GM13977 (cell line): ENCODE measurements at places on chromosomes 7 and 10.
A peak's percentile ranks its signal among the peaks of the same experiment; 100 is the strongest.

- DNase-seq, result no peak
Observed at GRCh38 chr7:69196593-69196992, 401.7 kb upstream of the AUTS2 start.

- DNase-seq, result no peak
Observed at GRCh38 chr7:42932811-42933591, 825 bp downstream of the MRPL32 start.

DNA sequence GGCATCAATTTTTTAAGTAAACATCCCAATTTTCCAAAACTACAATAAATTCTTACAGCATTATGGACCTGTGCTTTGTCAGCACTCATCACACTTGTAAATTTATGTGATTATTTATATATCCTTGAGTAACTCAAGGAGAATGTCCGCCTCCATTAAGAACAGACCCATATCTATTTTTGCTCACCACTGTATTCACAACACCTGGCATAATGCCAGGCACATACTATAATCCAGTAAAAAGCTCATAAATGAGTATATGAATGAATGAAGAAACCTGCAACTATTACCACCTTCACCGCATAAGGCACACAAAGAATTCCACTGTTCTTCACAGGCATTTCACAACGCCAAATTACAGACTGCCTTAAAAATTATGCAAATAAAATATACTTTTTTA is 46.9 kb downstream of the MINDY3 start:
- no peak for DNase-seq

GRCh38 chr7:11831736-11832495 is at the start of gene THSD7A:
TSS of gene THSD7A (minus strand) at chr7:11832198. CDS start at chr7:11831946, 252 bp downstream.
- DNase-seq, result peak; percentile 28

DNA sequence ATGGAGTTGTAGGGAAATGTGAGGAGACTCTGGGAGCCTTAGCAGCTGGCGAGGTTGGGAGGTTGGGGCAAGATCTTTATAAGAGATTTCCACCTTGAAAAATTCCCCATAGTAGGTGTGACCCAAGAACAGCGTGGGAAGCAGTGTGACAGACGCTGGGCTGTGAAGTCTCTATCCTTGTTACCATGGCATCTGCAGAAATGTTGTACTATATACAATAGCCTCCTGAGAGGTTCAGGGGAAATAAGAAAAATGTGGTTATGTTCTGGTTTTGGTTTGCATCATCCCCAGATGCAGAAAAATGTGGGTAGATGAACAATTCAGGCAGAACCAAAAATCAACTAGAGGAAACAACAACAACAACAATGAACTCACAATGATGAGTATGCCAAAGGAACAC is 498.6 kb downstream of the SH2D4B start:
- peak; percentile 42 for DNase-seq

- no peak for DNase-seq
Observed at GRCh38 chr10:128230401-128230800, 104.2 kb upstream of the MKI67 start.

GRCh38 chr7:21377545-21377944 is 50.3 kb upstream of the SP4 start:
- DNase-seq, result no peak

DNA sequence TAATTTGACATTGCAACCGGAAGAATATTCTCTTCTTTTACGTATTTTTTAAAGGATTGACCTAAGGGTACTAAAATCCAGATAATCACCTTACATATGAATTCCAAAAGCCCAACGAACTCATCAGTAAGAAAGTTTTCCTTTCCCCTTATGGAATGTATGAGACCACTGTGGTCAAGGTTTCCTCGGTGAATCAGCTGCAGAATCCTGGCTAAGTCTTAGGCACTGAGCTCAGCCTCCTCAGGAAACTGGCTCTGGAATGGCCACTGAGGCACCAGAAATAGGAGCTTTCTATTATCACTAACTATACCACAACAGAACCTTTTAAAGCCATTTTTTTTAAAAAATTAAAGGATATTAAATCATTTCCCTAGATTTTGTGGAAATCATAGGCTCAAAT is 21.0 kb downstream of the SVIL start:
- DNase-seq, result no peak

GRCh38 chr10:98402478-98402877 is 12.5 kb downstream of the PYROXD2 start:
- no peak for DNase-seq

DNA sequence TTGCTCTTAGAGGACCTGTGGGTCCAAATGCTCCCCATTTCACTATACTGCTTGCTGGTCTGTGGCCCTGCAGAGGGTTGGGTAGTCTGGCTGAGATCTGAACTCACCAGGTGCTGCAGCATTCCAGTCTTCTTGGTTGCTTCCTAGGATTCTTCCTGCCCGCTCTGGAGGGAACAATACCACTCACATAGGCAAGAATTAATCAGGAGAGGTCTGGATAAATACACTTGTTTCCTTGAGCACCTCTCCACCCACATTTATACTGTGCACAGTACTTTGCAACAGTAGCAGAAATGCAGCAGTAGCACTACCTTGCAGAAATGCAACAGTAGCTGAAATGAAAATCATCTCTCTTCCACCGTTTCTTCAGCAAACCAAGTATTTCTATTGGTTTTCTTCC is 125.3 kb downstream of the INSYN2A start:
- no peak for DNase-seq

- DNase-seq, result no peak
Observed at GRCh38 chr7:47210281-47210854, 371.5 kb downstream of the TNS3 start.

DNA sequence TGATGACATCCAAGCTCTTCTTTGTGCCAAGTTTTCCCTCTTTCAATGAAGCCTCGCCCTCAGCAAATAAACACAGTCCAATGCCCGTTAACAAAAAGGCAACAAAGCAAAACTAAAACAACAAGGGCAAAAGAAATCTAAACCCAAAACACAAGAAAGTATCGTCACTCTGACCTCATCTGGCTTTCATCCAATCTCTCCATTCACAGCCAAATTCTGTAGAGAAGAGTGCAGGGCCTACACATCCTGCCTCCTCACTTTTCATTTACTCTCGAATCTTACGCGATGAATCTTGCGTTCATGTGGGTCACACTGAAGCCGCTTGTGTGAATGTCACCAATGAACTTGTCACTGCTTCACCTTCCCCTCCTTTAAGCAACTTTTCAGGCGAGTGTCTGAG is 15.9 kb upstream of the AKR1E2 start:
- DNase-seq, result no peak

DNA sequence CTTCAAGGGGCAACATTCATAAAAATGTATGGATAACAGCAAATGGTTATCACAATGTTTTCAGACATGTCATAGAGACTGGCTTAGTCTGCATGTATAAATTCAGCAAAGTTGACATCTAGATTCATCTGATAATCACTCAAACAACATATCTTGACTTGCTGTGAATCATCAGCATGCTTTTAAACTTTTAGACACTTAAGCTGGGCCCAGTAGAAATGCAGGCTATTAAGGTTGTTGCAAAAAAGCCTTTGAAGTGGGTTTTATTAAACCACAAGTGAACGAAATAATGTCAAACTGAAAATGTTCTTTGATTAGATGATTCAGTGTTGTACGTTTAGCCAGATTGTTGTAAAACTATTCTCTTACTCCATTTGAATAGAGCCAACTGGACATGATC is 759.6 kb downstream of the NXPH1 start:
- no peak for DNase-seq

DNA sequence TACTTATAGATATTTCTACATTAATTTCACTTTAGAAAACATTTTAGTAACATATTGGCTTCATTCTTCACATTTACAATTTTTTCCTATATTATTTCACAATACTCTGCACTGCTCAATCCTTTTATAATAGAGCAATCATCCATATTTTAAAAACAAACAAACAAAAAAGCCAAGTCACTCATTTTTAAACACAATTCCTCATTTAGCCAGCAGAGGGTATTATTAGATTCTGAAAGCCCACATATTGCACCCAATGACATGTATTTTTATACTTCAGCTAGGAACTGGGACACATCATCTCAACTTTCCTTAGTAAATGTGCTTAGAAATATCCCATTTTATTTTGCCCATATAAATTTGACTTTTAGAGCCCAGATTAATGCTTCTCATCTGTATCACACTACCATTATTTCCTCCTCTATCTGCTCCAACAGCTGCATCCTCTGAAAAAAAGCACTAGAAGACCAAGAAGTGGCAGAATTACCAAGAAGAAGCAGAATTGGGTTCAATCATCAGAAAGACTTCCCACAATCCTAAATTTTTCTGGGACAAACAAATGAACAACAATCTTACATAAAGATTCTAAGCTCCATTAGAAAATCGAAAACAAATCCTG is 29.5 kb downstream of the CTNNA3 start:
- DNase-seq, result peak; percentile 13

- no peak for DNase-seq
Observed at GRCh38 chr10:3737864-3738263, 47.1 kb downstream of the KLF6 start.

DNA sequence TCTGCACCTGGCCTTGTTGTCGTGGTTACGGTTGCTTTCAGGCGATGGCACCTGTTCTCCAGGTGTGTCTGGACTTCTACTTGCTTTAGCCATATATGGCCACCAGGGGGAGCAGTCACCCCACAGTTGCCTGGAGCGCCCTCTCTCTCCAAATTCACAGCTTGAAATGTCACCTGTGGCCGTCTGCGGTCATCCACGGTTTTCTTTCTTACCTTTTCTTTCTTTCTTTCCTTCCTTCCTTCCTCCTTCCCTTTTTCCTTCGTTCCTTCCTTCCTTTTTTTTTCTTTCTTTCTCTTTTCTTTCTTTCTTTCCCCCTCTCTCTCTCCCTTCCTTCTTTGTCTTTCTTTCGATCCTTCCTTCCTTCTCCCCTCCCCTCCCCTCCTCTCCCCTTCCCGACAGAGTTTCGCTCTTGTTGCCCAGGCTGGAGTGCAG is 150.5 kb upstream of the VKORC1L1 start:
- DNase-seq, result peak; percentile 58

DNA sequence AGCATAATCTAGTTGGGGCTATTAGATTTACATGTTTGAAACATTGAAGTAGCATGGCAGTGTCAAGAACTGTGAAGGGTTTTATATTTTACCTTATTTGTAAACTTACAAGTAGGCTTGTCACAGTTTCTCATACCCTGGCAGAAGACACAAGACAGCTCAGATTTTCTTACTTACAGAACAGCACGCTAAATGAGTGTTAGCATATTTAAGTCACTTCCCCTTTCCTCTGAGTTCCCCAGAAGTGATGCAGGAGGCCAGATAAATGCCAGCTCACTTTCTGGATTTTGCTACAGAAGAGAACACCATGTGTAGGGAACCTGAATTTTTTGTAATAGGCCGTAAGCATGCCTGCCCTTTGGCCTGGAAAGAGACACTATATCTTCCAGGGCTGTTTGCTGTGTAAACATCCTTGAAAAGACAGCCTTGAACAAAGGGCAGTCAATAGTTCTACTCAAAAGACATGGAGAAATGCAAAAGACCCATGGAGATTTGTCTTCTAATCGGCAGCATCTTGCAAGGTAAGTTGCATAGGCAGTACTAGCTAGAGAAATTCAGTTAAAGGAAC is 279.1 kb downstream of the PHF14 start:
- no peak for DNase-seq

- DNase-seq, result no peak
Observed at GRCh38 chr7:101516851-101517250, 112.2 kb downstream of the MYL10 start.

DNA sequence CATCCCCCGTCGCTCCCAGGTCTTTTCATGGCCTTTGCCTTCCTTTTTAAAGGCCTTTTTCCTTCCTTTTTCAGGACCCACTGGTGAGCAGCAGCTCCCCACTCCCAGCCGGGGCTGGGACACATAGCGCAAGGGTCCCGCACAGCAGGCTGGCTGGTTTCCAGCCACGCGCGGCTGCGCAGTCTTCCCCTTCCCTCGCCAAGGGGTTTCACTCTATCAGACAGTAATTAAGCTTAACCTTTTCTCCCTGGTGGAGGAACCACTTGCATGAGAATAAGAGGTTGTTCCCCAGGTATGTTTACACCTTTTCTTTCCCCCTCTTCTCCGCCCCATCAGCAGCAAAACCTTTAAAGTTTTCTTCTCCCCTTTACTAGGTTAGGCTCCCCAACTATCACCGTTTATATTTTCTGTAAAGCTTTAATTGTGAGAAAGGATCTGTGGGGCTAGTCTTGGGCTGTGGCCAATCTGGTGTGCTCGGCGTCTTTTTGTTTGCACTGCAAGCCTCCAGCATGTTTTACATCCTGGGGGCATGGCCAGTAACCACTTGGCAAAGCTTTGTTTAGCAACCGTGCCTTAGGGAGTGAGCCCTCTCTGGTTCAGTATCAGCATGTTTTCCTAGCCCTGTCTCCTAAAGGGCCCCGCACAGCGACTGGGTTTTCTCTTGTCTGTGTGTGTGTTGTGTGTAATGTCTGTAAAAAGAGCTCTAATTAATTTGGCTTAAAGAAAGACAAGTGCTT is 219.6 kb downstream of the PHF14 start:
- DNase-seq, result no peak

DNA sequence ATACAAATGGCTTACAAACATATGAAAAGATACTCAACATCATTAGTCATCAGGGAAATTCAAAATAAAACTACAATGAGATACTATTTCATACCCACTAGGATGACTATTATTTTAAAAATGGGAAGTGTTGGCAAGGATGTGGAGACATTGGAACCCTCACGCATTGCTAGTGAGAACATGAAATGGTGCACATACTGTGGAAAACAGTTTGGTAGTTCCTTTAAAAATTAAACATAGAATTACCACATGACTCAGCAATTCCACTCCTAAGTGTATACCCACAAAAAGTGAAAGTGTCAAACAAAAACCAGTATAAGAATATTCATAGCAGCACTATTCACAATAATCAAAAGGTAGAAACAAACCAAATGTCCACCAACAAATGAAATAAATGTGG is 48.5 kb upstream of the SHTN1 start:
- DNase-seq, result no peak

- no peak for DNase-seq
Observed at GRCh38 chr10:129161150-129161549, 305.9 kb upstream of the MGMT start.

- DNase-seq, result no peak
Observed at GRCh38 chr10:102633287-102633686, 11.0 kb upstream of the TRIM8 start.

DNA sequence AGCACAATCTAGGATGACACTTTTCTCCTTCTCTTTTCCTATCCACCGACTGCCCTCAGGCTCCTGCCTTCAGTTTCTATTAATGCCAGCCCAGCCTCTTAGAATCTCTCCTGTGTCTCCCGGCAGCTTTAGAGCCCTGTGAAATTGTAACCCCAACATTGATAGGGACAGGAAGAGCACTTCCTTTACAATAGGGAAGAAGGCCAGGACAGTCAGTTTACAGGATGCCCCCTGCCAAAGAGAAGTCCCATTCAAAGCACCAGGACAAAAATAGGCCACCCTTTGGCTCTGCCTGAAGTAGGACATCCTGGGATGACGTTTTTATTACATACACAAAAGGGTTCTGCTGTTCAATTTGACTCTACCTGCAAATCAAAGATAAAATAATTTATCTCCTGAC is 64.7 kb upstream of the ANK3 start:
- no peak for DNase-seq

GRCh38 chr10:104546336-104546735 is 94.8 kb upstream of the SORCS3 start:
- no peak for DNase-seq
